ENCODE measurements at places on chromosomes 7 and 10.

GRCh38 chr7:36045830-36046341, 107.2 kb upstream of the EEPD1 start:
- peaks cover 7% of the 10 kb centered on the region for H3K4me1 ChIP-seq
- no peak overlapping the region for H3K4me3 ChIP-seq
- H3K27me3 ChIP-seq: no peaks in the 10 kb centered on the region
- peak overlapping the region; percentile 40 for H3K27ac ChIP-seq

DNA sequence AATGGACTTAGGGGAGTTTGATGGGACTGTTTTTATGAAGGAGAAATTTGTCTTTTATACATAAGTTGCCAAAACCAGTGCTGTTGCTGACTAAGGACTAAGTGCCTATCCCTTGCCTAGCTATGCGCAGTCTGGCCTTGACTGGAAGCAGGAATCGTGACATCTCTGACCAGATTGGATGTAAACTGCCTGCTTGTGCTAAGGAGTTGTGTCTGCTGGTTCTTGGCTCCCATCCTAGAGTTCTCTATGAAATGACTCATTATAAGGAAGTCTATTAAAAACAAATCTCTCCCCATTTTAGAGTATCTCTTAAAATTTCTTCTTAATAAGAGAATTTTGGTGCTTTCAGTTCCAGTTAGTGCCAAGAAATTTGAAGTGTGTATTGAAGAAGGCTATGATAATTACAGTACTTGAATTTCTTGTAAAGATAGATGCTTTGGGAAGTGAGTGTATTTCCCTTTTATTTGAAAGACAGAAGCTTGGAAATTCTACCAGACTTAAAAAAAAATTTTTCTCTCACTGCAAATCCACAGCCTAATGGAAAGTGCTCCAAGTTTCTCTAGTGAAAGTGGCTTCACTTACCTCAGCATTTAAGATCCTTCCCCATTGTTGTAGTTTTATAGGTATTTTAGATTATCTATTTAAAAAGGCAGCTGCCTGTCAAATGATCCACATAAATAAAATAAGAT, 77.6 kb downstream of the BICC1 start:
- no peak for DNase-seq
- no peaks in the 10 kb centered on the region for H3K36me3 ChIP-seq
- no peak overlapping the region for H3K4me3 ChIP-seq
- H3K27ac ChIP-seq: peak overlapping the region; percentile 7
- no peaks in the 10 kb centered on the region for H3K27me3 ChIP-seq

- H3K4me1 ChIP-seq: no peaks in the 10 kb centered on the region
- H3K27me3 ChIP-seq: no peaks in the 10 kb centered on the region
- no peaks in the 10 kb centered on the region for H3K36me3 ChIP-seq
- no peak overlapping the region for H3K27ac ChIP-seq
- no peak for DNase-seq
- no peak overlapping the region for H3K4me3 ChIP-seq
These were observed 561.5 kb downstream of the DNAJB6 start for GRCh38 chr7:157898261-157898660.

- no peak for DNase-seq
- peaks cover 37% of the 10 kb centered on the region for H3K4me1 ChIP-seq
- no peak overlapping the region for H3K27ac ChIP-seq
These were observed 7.8 kb downstream of the NODAL start for GRCh38 chr10:70433581-70434280.

DNA sequence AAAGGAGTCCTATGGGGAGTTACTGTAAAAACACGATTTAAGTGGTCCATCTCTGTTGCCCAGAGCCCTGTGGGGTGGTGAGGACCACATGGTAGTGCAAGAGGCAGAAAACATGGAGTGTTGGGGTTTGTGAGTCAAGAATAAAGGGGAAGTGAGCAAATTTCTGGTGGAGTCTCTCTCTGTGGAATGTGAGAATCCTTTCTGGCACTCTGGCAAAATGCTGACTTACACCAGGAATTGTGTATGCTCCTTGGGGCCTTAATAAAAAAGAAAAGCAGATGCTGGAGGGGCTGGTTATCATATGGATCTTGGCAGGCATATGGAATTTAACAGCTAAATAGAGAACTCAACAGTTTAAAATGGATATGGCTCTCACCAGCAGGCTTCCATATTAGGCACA, 486.0 kb downstream of the TNS3 start:
- DNase-seq: no peak
- no peak overlapping the region for H3K4me3 ChIP-seq

DNA sequence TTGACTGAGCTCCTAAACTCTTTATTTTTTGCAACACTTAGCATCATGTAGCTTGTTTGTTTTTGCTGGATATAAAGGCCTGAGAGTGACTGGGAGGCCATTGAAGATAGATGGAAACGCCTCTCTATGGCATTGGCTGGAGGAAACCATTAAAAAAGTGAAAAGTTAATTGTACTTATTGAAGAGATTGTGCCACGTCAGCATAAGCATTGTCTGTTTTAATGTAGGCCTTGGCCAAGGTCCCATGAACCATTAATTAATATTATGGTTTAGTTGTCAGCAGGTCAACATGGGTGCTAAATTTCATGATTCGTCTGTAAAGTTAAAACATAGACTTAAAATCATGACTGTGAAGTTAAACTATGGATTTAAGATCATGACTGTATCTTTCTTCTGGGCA, 178.6 kb downstream of the GATA3 start:
- no peaks in the 10 kb centered on the region for H3K36me3 ChIP-seq
- no peak overlapping the region for H3K27ac ChIP-seq
- no peak for DNase-seq
- no peak overlapping the region for H3K4me3 ChIP-seq

- no peaks in the 10 kb centered on the region for H3K36me3 ChIP-seq
- H3K4me3 ChIP-seq: no peak overlapping the region
- H3K27ac ChIP-seq: no peak overlapping the region
- no peak for DNase-seq
- H3K27me3 ChIP-seq: no peaks in the 10 kb centered on the region
- no peaks in the 10 kb centered on the region for H3K4me1 ChIP-seq
These were observed 85.3 kb downstream of the AGMO start for GRCh38 chr7:15476531-15476918.

DNA sequence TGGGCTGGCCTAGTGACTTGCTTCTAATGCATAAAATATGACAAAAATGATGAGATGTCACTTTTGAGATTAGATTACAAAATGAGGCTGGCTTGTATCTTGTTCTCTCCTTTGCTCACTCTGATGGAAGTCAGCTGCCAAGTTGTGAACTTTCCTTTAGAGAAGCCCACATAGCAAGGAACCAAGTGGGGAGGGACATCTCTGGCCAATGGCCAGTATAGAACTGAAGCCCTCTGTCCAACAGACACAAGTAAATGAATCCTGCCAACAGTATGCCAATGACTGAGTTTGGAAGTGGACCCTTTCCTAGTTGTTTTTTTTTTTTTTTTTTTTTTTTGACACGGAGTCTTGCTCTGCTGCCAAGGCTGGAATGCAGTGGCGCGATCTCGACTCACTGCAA, 3.3 kb downstream of the ZC3HC1 start:
- H3K36me3 ChIP-seq: peaks cover 8% of the 10 kb centered on the region
- no peak for DNase-seq
- H3K27ac ChIP-seq: no peak overlapping the region

- no peaks in the 10 kb centered on the region for H3K4me1 ChIP-seq
- peaks cover 100% of the 10 kb centered on the region for H3K36me3 ChIP-seq
- no peak for DNase-seq
These were observed 42.5 kb downstream of the CDCA7L start for GRCh38 chr7:21903020-21903786.

DNA sequence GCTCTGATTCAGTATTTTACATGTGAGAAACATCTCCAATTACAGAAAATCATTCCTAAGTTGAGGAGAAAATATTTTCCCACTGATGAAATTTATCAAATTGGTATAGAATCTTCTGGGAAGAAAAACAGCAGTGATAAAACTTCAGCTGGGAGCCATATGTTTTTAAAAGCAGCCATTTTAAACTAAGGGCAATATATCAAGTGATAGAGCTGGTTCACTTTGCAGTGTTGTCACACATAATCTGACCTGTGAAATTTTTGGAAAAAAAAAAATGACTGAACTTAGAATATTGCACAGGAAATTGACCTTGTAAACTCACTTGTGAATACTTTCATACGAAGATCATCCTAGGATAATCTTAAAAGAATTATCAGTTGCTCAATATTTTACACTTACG, 10.5 kb upstream of the EZH2 start:
- no peak for DNase-seq
- no peaks in the 10 kb centered on the region for H3K4me1 ChIP-seq
- no peaks in the 10 kb centered on the region for H3K27me3 ChIP-seq
- no peak overlapping the region for H3K27ac ChIP-seq

- no peaks in the 10 kb centered on the region for H3K36me3 ChIP-seq
- H3K27ac ChIP-seq: peak overlapping the region; percentile 77
- H3K4me1 ChIP-seq: peaks cover 10% of the 10 kb centered on the region
- H3K4me3 ChIP-seq: peak overlapping the region; percentile 50
These were observed 384 bp upstream of the TMEM229A start for GRCh38 chr7:124033095-124033806.

DNA sequence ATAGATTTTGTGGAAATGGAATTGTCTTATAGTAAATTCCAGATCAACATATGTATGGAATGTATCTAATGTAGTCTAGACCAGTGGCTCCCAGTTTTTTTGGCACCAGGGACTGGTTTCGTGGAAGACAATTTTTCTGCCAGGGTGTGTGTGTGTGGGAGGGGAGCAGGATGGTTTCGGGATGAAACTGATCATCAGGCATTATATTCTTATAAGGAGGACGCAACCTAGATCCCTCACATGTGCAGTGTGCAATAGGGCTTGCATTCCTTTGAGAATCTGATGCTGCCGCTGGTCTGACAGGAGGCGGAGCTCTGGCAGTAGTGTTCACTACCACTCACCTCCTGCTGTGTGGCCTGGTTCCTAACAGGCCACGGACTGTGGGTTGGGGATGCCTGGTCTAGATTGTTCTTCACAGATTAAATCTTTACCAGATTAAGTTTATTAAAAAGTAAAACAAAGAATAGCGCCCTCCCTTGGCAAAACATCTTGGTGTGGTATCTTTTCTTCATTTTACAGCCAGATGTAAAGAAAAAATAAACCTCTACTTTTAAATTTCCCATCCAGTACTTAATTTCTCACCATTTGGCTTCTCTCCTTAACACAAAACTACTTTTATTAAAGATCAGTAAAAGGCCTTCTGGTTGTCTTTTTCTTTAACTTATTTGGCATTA, 48.4 kb downstream of the SEPTIN7 start:
- H3K4me1 ChIP-seq: peaks cover 49% of the 10 kb centered on the region
- H3K27ac ChIP-seq: no peak overlapping the region
- H3K4me3 ChIP-seq: no peak overlapping the region
- H3K27me3 ChIP-seq: no peaks in the 10 kb centered on the region

- H3K36me3 ChIP-seq: no peaks in the 10 kb centered on the region
- H3K4me1 ChIP-seq: no peaks in the 10 kb centered on the region
- no peaks in the 10 kb centered on the region for H3K27me3 ChIP-seq
- peak; percentile 21 for DNase-seq
These were observed 47.7 kb upstream of the MGAM2 start for GRCh38 chr7:142063551-142064442.

DNA sequence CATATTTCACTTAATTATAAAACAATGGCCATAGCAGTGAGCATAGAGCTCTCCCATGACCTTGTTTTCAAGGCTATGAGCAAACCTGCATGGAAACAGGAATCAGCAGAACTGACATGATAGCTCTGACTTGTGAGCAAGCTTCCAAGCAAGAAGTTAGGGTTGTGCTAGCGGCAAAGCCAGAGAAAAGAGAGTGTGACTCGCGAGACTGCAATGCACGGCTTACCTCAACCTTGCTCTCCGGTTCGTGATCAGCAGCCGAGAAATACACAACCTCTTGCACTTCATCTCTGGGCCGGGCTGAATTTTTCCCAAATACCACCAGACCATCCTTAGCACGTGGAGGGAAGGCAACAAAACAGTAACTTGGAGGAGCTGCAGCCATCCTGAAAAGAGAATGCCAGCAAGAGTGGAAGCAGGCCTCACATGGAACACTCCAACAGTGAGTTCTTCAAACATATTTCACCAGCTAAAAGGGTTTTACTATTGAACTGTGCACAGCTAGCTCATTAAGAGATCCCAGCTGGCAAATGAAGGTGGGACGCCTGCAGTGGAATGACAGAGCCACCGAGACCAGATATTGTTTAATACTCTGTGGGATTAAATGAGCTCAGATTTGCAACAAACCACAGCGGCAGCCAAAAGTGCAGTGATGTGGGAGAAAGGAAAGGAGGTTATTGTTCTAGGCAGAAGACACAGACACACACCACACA, 20.8 kb downstream of the SCRN1 start:
- no peak overlapping the region for H3K4me3 ChIP-seq
- DNase-seq: no peak
- H3K27ac ChIP-seq: no peak overlapping the region
- H3K36me3 ChIP-seq: peaks cover 14% of the 10 kb centered on the region
- peaks cover 42% of the 10 kb centered on the region for H3K4me1 ChIP-seq

- H3K36me3 ChIP-seq: no peaks in the 10 kb centered on the region
- H3K4me1 ChIP-seq: peaks cover 16% of the 10 kb centered on the region
- no peak for DNase-seq
- H3K27ac ChIP-seq: no peak overlapping the region
- no peak overlapping the region for H3K4me3 ChIP-seq
These were observed 111.9 kb downstream of the ATXN7L1 start for GRCh38 chr7:105764506-105764905.

GRCh38 chr7:25409897-25410636, 181.8 kb upstream of the NPVF start:
- no peaks in the 10 kb centered on the region for H3K36me3 ChIP-seq
- DNase-seq: no peak
- no peak overlapping the region for H3K4me3 ChIP-seq
- H3K27ac ChIP-seq: no peak overlapping the region
- H3K27me3 ChIP-seq: no peaks in the 10 kb centered on the region
- H3K4me1 ChIP-seq: peaks cover 6% of the 10 kb centered on the region
